ENCODE measurements at places on chromosomes 5 and 9. TPM values are rescaled to one million over a fixed set of nuclear protein-coding genes. Genes with fewer than 3 reads are reported as not detected.

GRCh38 chr5:102624405-102624804 is 125.6 kb upstream of the SLCO6A1 start:
- DNase-seq = no peak

DNA sequence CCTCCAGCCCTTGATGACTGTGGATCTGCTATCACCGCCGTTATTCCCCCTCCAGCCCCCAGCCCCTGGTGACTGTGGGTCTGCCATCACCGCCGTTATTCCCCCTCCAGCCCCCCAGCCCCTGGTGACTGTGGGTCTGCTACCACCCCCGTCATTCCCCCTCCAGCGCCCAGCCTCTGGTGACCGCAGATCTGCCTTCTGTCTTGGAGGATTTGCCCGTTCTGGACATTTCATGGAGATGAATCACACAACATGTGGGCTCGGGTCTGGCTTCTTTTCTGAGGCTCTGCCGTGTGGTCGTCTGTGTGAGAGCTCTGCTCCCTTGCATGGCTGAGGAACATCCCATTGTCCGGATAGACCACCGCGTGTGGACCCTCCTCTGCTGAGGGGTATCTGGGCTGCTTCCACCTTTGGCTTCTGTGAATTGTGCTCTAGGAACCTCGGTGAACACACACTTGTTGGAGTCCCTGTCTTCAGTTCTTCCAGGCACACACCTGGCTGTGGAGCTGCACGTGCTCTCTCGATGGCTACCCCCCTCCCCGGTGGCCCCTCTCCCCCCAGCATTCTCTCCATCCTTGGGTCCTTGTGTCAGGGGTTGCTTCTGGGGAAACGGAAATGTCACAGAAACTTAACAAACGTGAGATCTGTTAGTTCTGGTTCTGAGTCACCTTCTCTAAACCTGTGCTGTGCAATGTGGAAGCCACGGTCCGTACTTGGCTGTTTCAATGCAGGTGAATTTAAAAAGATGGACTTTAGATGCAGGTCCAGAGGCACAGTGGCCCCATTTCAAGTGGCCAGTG is 105.3 kb upstream of the COL5A1 start:
- no peak for DNase-seq

DNA sequence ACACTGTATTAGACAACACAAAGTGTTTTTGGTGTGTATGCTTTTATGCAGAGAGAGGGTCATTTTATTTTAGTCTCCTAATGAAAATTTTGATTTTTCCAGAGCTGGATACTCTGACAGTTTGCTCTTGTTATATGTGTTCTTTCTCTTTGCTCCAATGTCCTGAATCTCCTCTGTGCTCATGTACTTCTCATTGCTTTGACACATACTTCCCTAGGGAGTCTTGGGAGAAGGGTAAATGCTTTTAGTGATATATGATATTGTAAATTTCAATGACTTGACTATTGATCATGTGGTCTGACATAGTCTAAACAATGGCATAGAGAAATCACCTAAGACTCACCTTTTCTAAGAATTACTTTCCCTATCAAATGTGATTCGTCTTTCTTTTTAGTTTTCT is 972.6 kb upstream of the EDIL3 start:
- DNase-seq = no peak

GRCh38 chr9:88391921-88392320 is 3.7 kb downstream of the SPIN1 start:
- DNase-seq = no peak

DNA sequence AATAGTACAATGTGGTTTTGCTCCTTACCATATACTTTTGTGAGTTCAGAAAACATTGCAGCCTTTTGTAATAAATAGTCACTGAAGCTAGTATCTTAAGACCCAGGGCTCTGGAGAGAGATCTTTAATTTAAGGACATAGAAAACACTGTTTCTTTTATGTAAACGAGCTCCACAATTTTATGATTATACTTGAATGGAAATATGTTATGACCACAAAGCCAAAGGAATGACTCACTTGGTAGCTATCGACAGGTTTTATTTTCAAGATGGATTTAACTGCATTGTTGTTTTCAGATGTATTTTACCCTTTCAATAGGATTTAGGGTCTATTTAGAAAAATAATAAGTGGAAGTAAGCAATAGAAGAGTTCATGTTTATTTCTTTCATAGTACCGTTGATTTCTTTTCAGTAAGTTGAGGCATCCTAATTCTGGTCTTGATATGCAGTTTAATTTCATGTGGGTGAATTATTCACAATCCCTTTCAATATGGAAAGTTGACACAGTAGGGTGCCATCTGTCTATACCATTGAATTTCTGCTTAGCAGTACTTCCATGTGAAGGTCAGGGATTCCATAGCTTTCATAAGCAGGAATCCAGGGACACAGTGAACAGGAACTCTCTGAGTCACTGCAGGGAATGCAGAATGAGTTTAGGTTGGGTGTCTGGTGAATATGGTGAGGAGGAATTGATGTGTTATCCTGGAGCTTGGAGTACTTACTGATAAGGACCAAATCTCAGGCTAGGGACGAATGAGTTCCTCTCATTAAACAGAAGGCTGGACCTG is 157.6 kb downstream of the CD180 start:
- DNase-seq = no peak

Gene GPRIN1
- total RNA-seq = 3.2 TPM

Gene ZNF169
- total RNA-seq = 13.6 TPM
